H7 (cell line): ENCODE measurements at places on chromosomes 2 and 18.
A peak's percentile ranks its signal among the peaks of the same experiment; 100 is the strongest.

GRCh38 chr2:13480057-13480456, 763.3 kb downstream of the TRIB2 start:
- DNase-seq = no peak

- no peak for DNase-seq
These were observed 132.3 kb downstream of the ADCYAP1 start for GRCh38 chr18:1036926-1037325.

DNA sequence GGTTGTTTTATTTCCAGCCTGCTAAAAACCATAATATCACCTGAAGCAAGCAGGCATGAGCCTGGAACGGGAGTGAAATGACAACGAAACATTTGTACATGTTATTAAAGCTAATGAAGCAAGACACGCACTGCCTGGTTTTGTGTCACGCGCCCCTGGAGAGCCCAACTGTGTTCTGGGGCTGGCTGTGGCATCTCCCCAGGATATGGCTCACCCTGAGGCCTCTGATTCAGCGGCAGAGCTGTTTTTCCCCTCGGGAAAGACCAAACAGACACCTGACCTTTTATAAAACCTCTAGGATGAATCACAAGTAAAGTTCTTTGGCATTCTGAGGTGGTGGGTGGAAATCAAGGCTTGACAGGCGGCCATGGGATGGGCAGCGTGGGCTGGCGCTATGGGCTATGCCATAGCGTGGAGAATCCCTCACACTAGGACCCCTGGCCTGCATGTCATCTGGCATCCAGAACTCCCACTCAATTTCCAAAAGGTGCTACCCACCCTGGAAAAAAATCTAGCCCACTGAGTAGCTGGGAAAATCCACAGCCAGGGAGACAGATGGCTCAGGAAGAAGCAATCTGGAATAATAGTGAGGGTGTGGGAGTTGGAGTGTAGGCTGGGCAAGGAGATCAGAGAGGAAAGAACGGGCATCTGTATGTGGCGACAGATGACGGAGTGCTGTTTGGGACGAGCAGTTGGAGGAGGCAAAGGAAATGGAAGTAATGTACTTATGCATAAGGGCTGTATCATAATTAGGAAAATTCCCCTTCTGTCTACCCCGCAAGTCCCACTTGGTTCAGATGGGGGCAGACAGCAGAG, 262.0 kb downstream of the AFF3 start:
- DNase-seq = no peak

DNA sequence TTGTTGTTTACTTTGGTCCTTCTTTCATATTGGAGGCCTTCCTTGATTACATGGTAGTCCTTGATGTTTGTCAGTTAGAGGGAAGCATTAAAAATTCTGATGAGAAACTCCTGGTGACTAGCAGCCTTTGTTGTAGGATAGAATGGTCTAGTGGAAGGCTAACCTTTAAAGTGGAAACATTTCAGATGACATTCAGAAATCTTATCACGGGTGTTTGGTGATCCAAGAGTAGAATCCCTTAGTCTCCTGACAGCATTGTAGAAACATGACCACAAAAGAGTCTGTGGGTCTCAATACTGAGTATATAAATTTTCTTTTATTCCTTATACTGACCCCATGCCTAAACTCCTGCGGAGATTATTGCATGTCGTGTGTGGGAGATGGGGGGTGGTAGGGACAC, 13.4 kb downstream of the MARCHF7 start:
- DNase-seq = no peak

GRCh38 chr18:23530195-23530594, 26.9 kb downstream of the RMC1 start:
- no peak for DNase-seq

DNA sequence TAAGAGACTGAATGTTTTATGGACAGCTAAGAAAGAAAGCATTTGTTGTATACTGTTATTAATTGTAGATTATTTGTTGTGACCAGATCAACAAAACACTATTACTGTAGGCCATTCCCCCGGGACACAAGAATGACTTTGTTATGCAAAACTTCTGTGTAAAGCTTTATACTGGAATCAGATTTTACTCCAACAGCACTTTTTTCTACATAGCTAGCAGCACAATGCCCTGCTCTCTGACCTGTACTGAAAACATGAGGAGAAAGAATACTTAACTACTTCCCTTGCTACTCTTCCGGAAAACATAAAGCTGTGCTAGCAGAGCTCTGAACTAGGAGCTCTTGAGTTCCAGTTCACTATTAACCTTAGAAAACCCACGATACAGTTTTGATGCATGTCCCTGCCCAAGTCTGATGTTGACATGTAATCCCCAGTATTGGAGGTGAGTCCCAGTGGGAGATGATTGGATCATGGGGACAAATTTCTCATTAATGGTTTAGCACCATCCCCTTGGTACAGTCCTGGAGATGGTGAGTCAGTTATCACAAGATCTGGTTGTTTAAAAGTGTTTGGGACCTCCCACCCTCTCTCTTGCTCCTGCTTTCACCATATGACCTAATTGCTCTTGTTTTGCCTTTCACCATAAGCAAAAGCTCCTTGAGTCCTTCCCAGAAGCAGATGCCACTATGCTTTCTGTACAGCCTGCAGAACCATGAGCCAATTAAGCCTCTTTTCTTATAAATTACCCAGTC, 601.1 kb upstream of the PIK3C3 start:
- no peak for DNase-seq

GRCh38 chr2:70647873-70648481, 94.4 kb upstream of the TGFA start:
- DNase-seq = peak; percentile 65

GRCh38 chr2:133109772-133110171, 439.8 kb upstream of the LYPD1 start:
- DNase-seq = no peak

DNA sequence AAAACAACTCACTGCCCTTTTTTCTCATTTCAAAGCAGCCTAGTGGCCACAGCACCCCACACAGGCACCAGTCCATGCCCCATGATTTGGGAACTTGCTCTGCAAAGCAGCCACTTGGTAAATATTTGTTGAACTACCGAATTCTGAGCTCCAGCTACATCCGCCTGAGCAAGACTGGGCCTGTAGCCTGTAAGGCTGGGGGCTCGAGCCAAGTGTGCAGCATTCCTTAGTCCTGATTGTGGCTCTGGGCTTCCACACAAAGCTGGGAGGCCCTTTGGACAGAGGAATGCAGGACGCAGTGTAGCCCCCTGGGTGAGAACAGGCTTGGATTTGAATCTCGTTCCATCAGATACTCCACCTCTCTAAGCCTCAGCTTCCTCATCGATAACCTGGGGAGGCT, 88.4 kb downstream of the ACTR2 start:
- DNase-seq = no peak

GRCh38 chr2:96890726-96891385, 21.0 kb upstream of the SEMA4C start:
- DNase-seq = no peak

- DNase-seq = peak; percentile 7
These were observed 476.0 kb downstream of the EIPR1 start for GRCh38 chr2:2901384-2902345.

DNA sequence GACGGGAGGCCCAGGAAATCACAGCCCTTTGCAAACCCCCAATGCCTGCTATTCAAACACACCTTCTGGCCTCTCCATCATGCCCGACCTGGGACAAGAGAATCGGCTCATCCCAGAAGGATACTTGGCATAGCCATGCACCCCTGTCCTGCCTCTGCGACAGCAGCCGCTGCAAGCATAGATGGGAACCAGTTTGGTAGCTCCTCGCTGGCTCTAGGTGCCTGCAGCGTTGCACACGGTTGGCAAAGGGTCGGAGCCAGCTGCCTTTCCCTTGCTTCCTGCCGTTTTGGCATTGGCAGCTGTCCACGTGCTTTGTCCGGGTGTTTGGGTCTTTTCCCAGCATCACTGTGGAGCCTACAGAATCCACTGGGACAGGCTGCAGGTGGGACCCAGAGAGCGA, 76.9 kb downstream of the TWIST2 start:
- DNase-seq = no peak

GRCh38 chr2:30422444-30423040, 24.5 kb upstream of the LCLAT1 start:
- no peak for DNase-seq

GRCh38 chr2:171459498-171459897, 25.5 kb downstream of the DCAF17 start:
- no peak for DNase-seq

- no peak for DNase-seq
These were observed 45.2 kb downstream of the FAM178B start for GRCh38 chr2:96940980-96941775.

GRCh38 chr2:195252018-195252417, 405.0 kb upstream of the SLC39A10 start:
- DNase-seq = no peak

DNA sequence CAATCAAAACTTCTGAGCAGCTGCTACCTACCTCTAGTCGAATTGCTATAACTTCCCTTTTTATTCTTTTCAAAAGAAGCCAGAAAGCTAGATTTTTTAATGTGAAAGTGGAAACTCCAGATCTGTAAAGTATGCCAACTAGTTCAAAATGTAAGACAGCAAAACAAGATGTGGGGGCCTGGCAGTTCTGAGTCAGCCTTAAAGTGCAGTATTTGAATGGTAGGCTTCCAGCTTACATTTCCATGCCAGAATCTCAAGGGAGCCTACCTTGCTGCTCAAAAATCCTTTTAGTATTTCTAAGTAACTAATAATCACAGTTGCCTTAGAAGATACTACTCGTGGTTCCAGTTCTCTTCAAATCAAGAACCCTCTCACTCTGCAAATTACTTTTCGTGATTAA, 1288.7 kb downstream of the LRP1B start:
- no peak for DNase-seq

GRCh38 chr2:104654811-104655210, 199.1 kb upstream of the POU3F3 start:
- no peak for DNase-seq

- no peak for DNase-seq
These were observed 1579.2 kb upstream of the PIK3C3 start for GRCh38 chr18:40375837-40376236.

DNA sequence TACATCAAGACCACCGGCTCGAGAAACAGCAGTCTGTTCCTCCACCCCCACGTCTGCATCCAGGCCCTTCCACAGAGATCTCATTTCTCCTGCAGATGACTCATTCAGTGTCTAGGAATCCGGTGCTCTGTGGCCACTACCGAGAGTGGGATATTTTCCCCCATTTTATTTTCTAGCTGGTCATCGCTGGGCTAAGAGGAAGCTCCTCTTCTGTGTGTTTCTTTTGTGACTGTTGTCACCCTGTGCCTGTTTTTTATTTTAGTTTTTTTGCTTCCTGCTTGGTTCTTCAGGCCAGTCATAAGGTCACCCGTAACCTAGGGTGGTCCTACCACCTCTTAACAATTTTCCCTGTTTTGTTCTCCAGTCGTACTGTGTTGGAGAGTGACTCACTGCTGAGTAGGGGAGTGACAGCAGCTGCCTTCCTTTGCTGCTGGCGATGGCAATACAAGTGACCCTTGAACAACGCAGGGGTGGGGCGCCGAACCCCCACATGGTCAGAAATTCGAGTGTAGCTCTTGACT, 6.7 kb downstream of the RAMP1 start:
- DNase-seq = peak; percentile 10

- peak; percentile 81 for DNase-seq
These were observed at the start of gene GPR75 for GRCh38 chr2:53859206-53860181. TSS of gene GPR75 (minus strand) at chr2:53859967. CDS start at chr2:53854756, 5,211 bp downstream.

DNA sequence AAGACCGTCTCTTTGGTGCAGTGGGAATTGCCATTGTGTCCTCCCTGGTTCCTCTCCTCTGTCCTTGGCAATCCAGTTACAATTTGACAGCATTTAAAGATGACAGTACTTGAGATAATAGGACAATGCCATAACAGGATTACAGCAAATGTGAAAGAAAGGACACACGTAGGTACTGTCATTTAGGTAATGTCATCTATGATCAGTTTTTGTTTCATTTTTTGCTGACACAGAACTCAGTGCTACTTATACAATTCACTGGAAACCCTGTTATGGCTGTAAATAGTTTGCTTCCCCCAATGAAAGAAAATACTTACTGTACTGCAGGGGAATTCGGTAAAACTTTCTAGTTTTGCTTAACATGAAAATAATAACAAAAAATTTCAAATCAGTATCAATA, 65.2 kb downstream of the BCL11A start:
- no peak for DNase-seq

DNA sequence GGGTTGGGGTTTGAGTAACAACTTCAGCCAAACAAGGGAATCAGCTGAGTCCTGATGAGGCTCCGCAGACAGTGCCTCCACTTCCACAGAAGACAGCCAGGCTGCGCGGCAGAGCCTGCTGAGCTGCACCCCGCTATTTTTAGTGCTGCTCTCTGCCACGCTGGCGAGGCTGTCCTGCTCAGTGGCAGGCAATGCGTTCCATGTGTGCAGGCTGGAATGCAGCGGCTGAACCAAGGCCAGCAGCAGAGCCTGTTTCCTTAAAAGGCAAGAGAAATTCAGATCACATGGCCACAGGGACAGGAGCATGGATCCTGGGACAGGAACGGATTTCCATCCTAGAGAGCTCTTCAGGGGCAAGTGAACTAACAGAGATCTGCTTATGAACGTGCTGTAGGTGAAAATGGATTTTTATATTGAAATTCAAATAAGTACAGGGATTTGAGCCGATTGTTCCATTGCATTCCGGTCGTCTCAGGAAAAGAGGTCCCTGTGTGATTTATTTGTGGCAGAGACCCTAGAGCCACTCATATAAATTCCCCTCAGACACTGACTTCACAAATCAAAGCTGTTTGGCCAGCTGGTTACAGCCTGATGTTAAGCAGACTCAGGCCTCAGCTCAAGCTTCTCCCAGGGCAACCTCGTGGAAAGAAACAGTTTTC, 98.7 kb downstream of the COL6A3 start:
- DNase-seq = peak; percentile 40

DNA sequence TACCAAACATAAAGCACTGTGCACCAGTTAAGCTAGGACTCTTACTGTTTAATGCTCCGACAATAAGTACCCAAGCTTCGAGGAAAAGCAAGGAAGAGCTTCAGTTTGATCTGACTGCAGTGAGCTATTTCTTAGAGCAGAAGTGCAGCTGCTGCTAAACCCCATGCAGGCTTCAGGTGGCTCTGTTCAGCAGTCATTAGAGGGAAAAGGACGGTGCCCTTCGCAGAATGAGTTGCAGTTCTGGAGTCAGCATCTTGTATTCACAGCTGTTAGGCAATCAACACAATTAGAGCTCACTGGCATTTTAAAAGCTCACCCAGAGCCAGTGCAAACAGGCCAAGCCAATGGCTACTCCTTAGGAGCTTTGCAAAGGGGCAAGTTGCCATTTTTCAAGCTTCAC, 1.5 kb upstream of the CERKL start:
- no peak for DNase-seq

DNA sequence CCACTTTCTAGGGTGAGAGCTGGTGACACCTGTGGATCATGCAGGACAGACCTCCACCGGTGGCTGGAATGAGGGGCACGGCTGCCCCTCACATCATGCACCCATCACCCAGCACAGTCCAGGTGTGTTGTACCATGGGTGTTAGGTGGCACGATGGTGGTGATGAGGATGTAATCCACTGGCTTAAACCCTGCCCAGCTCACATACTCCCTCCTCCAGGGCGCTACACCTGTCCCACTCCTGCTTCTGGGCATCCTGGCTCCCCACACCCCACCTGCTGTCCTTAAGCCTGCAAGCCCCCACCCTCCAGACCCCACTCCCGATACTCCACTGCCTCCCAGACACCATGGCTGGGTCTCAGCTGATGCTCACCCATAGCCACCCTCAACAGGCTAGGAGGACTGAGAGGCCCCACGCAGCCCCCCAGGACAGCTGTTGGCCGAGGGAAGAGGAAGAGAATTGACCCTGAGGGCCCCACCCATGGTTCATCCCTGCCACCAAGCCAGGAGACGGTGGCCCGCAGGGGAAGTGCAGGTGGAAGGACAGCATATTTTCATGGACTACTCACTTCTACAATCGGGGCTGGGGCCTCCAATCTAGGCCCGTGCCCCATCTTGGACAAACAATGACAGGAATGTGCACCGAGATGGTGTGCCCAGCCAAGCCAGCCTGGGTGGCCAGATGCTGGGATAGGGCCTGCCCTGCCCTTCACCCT, 34.3 kb downstream of the MAL start:
- peak; percentile 31 for DNase-seq
